Stimulated activated CD4-positive, alpha-beta T cell treated with anti-CD3 and anti-CD28 coated beads, Interleukin-12 subunit alpha, Interleukin-12 subunit beta, amount 100 ng/mL, for 4 hours (primary cell): ENCODE measurements at places on chromosomes 1 and 21.

GRCh38 chr1:156128308-156128653 lies 13.8 kb downstream of the LMNA start:
- no peak for DNase-seq

- no peak for DNase-seq
Observed at GRCh38 chr1:206998816-206999215, 28.6 kb upstream of the FCAMR start.

GRCh38 chr1:93715529-93716126 lies 34.0 kb upstream of the BCAR3 start:
- DNase-seq = no peak

GRCh38 chr1:233647073-233647472 lies 33.2 kb downstream of the KCNK1 start:
- DNase-seq = no peak
